ENCODE measurements at places on chromosomes 16 and 17.

- no peak for DNase-seq
- H3K4me3 ChIP-seq: no peak overlapping the region
- H3K27me3 ChIP-seq: peaks cover 31% of the 10 kb centered on the region
- no peak overlapping the region for H3K27ac ChIP-seq
- H3K36me3 ChIP-seq: peaks cover 2% of the 10 kb centered on the region
- peaks cover 2% of the 10 kb centered on the region for H3K4me1 ChIP-seq
Measured at GRCh38 chr16:49454426-49455180, 81.0 kb downstream of the C16orf78 start.

DNA sequence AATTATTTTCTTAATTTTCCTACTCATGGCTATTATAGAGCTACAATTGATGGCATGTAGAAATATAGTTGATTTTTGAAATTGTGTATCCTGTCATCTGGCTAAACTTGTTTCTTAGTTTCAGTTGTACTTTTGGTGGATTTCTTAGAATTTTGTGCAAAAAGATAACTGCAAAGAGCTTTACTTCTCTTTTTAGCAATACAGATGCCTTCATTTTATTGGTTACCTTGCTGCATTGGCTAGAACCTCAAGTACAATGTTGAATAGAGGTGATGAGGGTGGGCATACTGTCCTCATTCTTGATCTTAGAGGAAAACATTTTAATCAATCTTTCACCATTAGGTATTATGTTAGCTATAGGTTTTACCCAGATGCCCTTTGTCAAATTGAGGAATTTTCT lies 67.9 kb downstream of the METRNL start:
- no peak overlapping the region for H3K27ac ChIP-seq
- peaks cover 24% of the 10 kb centered on the region for H3K27me3 ChIP-seq
- H3K4me1 ChIP-seq: no peaks in the 10 kb centered on the region
- no peak overlapping the region for H3K4me3 ChIP-seq
- no peaks in the 10 kb centered on the region for H3K36me3 ChIP-seq

- H3K36me3 ChIP-seq: peaks cover 3% of the 10 kb centered on the region
- no peaks in the 10 kb centered on the region for H3K27me3 ChIP-seq
- no peak overlapping the region for H3K27ac ChIP-seq
- H3K4me1 ChIP-seq: peaks cover 8% of the 10 kb centered on the region
Measured at GRCh38 chr16:87297918-87298631, 19.1 kb downstream of the C16orf95 start.

- H3K27me3 ChIP-seq: no peaks in the 10 kb centered on the region
- H3K4me3 ChIP-seq: no peak overlapping the region
- no peak for DNase-seq
- no peak overlapping the region for H3K27ac ChIP-seq
Measured at GRCh38 chr17:72639711-72640110, 452.8 kb downstream of the SLC39A11 start.

DNA sequence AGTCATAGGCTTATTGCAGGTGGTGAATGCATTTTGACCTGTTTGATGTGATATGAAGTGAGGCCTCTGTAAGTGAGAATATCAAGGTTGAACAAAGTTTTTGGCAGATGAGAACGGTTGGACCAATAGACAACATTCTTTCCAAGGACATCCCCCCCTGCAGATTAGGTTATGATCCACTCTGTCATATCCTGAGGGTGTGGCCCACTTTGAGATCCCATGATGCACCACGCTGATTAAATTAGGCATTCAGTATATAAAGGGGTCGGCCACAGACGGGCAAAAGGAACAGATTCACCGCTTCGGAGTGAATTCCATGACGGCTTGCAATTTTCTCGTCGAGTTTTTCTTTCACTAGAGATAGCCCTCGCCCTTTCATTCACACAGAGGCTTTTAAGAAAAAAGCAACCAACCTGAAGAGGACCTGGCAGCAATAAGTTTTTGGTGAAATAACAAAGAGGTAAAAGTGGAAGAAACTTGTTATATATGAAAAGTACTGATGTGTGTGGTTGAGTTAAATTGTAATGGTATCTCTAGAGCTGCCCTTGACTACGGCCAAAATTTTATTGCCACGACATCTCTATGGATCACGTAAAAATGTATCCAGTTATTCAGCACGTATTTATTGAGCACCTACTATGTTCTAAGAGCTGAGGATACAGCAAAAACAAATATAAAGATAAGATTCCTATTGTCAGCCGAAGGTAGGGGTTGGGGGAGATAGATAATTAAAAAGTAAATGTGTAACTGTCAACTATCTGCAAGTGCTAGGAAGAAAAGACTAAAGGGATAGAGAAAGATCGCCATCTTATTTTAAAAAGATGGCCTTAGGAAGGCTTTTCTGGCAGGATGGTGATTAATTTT lies 1.7 kb upstream of the RBBP6 start:
- H3K27me3 ChIP-seq: peaks cover 2% of the 10 kb centered on the region
- H3K27ac ChIP-seq: peak overlapping the region; percentile 98
- peaks cover 22% of the 10 kb centered on the region for H3K4me1 ChIP-seq
- H3K36me3 ChIP-seq: peaks cover 4% of the 10 kb centered on the region
- no peak for DNase-seq

DNA sequence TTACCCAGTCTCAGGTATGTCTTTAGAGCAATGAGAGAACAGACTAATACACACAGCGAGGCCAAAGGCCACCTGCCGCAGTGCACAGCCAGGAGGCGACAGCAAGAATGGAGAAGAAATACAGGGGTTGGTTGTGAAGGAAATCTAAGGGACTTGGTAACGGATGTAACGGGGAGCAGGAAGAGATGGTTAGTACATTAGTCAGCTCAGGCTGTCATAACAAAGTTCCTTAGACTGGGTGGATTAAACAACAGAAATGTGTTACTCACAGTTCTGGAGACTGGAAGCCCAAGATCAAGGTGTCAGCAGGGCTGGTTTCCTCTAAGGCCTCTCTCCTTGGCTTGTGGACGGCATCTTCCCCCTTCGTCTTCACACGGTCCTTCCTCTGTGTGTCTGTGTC lies 47.1 kb downstream of the TVP23C start:
- DNase-seq: no peak
- H3K4me3 ChIP-seq: no peak overlapping the region
- H3K36me3 ChIP-seq: peaks cover 12% of the 10 kb centered on the region

Data from T-helper 17 cell (primary cell).